Activated CD4-positive, alpha-beta T cell treated with anti-CD3 and anti-CD28 coated beads for 4 hours (primary cell): ENCODE measurements at places on chromosomes 11 and 22.

GRCh38 chr22:49749885-49750510 is 77.7 kb downstream of the BRD1 start:
- no peak for DNase-seq

- no peak for DNase-seq
Measured at GRCh38 chr11:28106353-28107043, 1.5 kb downstream of the KIF18A start.

DNA sequence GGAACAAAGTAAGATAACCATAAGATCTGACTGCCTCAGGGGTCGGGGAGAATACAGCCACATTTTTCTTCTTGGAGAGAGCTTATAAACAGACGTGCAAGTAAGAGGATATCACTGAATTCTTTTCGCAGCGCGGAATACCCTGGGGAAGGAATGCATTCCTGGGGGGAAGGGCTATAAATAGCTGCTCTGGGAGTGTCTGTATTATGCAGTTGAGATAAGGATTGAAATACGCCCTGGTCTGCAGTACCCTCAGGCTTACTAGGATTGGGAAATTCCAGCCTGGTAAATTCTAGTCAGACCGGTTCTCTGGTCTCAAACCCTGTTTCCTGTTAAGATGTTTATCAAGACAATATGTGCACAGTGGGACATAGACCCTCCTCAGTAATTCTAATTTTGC is 1491.7 kb upstream of the RAG2 start:
- DNase-seq, result no peak

DNA sequence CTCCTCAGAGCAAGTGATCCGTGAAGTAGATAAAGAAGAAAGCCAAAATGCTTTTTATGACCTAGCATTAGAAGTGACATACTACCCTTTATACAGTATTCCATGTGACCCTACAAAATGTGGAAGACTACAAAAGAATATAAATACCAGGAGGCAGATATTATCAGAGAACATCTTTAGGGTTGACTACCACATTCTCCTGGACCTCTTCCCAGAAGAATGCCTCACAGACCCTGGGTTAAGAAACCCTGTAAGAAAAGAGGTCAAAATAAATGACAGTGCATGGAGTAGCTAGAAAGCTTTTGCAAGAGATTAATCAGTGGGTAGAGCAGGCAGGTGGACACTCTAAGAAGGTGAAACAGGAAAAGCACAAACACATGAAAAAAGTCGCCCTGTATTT is 69.2 kb downstream of the FANCF start:
- DNase-seq, result no peak

DNA sequence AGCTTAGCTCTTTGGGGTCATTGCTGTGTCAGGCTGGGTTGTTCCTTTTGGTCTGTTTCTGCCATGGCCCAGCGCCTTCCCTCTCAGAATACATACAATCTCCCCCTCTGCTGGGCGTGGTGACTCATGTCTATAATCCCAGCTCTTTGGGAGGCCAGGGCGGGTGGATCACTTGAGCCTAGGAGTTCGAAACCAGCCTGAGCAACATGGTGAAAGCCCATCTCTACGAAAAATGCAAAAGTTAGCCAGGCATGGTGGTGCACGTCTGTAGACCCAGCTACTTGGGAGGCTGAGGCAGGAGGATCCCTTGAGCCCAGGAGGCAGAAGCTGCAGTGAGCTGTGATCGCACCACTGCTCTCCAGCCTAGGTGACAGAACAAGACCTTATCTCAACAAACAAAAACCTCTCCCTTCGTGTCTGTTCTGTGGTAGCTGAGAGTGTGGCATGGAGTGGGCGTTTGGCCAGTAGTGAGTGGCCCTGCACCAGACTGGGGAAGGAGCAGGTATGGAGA is 46.7 kb upstream of the RAB1B start:
- DNase-seq, result no peak

DNA sequence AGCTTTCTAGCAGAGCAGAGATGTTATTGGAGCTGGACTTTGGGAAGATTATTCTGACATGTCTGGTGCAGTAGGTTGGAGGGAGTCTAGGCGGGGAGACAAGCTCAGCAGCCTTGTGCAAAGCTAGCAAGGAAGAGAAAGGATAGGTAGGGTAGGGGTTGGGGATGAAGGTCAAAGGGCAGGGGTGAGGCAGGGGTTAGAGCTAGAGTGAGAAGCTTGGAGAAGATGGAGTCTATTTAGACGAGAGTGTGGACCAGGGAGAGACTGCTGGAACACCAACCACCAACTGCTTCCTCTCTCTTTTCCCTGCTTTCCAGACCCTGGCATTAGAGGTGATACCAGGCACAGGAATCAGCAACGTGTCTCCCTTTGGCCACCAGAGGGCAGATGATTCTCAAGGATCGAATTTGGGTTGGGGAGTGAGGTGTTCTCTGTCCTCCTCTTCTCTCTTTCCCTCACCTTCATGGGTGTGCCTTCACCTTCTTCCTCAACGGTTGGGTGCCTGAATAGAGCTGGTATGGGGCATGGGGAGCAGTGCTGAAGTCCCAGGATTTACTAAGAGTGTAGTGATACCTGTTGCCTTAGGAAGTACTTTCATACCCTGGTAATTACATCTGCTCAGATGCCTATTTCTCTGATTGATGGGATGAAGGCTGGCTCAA is 1.8 kb upstream of the MARK2 start:
- DNase-seq, result peak; percentile 73

DNA sequence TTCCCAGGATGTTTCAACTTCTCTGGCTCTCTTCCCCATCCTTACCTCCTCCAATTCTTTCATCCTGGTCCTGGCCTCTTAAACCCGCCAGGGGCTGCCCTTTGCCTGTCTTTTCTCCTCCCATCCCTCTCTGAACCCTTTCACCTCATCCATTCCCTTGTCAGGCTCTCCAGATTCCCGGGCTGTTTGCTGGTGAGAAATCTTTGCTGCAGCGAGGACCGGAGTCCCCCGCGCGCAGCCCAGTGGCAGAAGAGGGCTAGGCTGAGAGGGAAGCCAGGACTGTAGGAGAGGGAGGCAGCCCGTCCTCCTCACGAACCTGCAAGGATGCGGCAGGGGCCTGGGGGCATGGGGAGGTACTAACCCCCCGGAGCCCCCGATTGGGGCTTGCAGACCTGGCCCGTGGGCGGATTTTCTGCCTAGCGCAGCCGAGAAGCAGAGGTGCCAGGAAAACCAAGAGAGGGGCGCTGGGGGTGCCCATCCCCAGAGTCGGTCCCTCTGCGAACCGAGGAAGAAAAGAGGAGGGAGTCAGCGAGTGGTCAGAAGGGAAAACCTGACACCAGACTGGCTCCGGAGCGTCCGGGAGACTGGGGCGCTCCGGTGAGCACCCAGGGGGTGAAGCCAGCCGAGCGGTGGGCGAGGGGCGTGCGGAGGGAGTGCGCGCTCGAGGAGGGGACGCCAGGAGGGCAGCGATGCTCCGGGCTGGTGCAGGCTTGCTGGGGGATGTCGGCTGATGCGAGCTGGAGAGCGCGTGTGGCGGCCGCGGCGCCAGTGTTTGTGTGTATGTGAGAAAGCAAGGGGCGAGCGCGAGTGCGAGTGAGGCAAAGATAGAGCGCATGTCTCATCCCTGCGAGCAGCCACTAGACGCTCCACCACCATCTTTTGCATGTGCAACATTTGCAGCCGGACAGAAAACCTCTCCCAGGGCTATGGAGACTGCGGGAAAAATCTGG is at the start of gene GRIA4:
Gene GRIA4, plus strand, starts transcription at position 242 of the 950 bp plus-strand sequence. CDS start 925 bp downstream, outside the sequence.
- no peak for DNase-seq

DNA sequence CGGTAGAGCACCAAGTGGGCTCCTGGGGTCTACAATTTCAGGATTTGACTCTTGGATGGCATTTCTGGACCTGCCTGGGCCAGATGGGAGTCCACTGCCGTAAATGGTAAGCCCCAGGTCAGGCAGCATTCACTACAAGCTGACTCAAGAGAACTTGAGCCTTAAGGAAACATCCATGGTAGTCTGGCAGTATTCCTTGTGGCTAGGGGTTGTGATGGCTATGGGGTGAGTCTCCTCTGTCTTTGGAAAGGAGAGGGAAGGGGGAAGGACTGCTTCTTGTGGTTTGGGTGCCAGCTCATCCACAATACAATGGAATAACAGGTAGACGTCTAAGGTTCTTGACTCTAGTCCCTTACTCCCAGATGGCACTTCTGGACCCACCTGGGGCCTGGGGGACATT is 32.3 kb upstream of the POU2AF2 start:
- DNase-seq, result no peak

DNA sequence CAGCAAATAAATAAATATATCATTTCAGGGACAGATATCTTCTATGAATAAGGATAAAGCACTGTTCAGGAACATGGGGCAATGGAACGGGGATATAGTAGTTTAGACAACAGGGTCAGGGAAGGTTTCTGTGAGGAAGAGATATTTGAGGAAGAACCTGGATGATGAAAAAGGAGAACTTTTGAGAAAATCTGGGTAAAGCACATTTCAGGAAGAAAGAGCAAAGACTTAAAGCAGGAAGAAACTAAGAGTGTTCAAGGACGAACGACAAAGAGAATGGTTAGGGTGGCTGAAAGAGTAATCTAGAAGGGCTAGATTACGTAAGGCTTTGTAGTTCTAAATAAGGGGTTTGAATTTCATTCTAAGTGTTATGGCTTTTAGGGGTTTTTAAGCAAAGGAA is 12.7 kb downstream of the DDI1 start:
- no peak for DNase-seq

DNA sequence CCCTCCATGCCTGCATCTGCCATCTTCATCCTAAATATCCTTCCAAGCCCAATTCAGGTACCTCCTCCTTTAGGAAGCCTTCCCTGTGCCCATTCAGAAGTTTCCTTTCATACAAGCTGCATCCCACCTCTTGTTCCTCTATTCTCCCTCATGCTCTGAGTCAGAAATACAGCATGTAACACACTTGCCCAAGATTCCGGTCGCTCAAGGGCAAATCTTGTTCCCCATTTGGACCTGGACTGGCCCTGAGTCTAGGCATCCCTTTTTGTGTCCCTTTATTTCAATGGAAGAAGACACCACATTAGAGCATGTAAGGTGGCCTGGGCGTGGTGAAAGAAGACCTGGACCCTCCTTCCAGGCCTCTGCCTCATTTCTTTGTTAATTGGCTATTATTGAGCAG is 38.5 kb downstream of the RTL6 start:
- DNase-seq, result no peak

DNA sequence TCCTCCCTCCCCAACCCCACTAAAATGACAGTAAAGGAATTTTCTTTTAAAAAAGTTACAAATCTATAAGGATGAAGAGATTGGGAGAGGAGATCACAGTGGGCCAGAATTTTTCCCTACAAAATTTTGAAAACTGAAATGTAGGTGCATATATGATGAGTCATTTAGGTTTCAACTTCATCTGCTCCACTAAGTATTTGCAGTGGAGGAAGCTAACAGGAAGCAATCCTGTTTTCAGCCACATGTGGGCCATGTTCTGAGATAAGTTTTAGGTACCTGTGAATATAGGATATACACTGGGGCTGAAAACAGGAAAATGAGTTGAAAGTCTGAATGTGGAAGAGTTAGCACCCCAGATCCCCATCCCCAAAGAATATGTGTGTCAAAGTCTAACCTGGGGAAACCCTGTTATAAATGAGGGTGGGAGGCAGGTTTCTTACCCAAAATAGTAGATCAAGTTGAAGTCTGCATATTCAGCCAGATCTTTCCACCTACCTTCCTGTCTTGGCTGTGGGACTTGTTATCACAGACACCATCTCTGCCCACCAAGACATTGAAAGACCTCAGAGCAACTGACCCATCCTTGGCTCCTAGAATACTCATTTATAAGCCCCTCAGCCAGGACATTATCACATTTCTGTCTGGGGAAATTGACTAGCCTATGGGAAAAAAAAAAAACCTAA is 87.3 kb downstream of the PACS1 start:
- no peak for DNase-seq

DNA sequence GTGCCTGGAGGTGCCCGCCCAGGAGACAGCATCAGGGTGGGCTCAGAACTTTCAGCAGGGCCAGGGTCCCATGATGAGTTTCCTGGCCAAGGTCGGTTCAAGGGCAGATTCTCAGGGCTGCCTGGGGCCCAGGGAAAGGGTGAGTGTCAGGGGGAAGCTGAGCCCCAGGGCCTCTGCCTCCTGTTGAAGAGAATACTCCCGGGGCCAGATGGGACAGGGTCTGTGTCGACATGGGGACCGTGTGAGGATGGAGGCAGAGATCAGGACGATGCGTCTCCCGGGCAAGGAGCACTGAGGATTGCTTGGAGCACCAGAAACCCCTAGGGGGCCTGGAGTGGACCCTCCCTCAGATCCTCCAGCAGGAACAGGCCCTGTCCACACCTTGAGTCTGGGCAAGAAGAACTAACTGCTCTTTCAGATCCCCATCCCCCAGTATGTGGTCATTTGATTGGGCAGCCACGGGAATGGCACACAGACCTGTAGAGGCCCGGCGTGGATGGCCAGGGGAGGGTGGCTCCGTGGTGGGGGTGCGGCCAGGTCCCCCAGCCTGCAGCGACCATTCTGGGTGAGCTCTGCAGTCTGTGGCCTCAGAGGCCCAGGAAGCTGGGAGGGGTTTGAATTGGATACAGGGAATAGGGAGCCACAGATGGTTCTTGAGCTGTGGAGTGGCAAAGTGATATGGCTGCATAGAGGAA is 1078.7 kb downstream of the BRD1 start:
- DNase-seq, result no peak

GRCh38 chr11:128905345-128906184 is 14.4 kb downstream of the KCNJ5 start:
- DNase-seq, result peak; percentile 37

DNA sequence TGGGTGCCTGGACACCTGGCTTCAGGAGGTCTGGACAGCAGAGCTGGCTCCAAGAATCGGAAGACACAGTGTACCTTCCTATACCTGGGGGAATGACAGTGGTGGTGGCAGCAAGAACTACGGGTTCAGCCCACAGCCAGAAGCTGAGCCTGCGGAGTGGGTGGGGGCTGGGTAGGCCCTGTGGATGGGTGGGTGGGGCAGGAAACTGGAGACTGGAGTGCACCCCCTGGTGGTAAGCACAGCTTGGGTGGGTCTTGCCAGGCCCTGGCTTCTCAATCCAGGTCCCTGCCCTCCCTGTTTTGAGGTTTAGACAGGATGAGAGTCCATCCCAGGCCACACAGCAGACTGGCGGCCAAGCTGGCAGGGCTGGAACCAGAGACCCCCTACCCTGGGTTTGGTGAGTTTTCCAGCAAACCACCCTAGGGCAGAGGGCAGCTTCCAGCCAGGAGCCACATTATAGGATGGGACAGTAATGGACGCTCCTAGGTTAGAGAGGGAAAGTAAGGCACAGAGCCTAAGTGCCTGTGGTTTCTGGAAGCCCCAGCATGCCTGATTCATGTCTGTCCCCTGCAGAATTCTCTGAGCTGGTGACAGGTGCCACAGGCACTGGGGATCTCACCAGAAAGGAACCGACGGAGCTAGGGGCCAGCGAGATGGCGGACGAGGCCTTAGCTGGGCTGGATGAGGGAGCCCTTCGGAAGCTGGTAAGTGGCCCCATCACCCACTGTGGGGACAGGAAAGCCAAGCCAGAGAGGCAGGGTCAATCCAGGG is 1.7 kb downstream of the SMTN start:
- DNase-seq, result peak; percentile 66

DNA sequence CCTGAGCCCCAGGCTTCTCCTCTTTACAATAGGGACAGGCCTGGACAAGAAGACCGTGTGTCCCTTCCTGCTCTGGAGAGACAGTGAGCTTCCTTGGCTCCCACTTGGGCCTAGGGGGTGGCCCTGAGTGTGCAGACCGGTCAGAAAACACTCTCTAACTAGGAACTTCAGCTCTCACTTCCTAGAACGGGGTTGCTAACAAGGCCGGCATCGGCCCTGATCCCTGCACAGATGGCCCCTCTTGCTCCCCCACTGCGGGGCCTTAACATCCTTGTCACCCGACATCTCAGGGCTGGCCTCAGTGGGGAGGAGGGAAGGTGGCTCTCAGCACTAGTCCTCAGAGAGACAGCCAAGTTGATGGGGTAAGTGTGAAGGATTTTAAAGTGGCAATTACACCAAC is 406.9 kb downstream of the CTTN start:
- no peak for DNase-seq

- no peak for DNase-seq
Measured at GRCh38 chr11:2904153-2905052, 18.8 kb upstream of the CDKN1C start.

GRCh38 chr11:35650467-35650866 is 12.1 kb upstream of the TRIM44 start:
- no peak for DNase-seq
